ENCODE measurements at places on chromosomes 12 and 14.
A peak's percentile ranks its signal among the peaks of the same experiment; 100 is the strongest.

DNA sequence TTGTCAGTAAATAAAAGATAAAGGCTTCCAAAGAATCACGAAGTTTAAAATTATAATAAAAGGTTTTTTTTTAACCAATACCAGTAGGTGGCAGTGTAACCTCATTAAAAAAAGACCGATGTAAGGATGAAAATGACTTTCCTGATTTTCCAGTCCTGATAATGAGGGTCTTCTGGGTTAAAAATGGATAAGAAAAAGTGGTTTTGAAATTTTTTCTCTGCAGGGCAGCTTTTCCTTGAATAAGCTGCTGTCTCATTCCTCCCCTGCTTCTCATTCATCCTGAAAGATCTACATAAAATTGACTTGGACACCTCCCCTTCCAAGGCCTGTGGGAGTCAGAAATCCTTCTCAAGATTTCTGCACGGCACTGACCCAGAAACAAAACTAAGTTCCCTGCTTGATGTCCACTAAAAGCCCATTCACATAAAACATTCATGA is 58.9 kb upstream of the FBXO33 start:
- DNase-seq = peak; percentile 63

DNA sequence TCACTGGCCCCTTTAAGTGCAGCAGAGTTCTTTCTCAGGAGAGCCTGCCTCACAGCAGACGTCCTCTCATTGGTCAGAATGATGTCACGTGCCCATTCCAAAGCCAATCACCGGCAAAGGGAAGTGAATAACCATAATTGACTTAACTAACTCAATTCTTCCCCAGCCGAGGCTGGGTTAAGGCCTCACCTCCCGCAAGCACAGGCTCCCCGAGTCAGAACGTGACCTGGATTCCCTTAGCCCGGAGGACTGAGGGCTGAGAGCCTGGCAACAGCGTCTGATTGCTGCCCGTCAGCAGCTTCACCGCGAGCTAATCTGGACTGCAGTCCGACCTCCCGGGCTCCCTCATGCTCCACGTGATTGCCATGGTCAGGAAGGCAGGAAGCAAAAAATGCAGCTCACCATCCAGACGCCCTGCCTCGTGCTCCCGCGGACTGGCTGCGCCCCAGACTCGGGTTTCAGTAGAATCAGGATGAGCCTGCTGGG is 92.1 kb upstream of the FZD10 start:
- no peak for DNase-seq

- no peak for DNase-seq
Observed at GRCh38 chr14:99271221-99271941, 616 bp downstream of the BCL11B start.

DNA sequence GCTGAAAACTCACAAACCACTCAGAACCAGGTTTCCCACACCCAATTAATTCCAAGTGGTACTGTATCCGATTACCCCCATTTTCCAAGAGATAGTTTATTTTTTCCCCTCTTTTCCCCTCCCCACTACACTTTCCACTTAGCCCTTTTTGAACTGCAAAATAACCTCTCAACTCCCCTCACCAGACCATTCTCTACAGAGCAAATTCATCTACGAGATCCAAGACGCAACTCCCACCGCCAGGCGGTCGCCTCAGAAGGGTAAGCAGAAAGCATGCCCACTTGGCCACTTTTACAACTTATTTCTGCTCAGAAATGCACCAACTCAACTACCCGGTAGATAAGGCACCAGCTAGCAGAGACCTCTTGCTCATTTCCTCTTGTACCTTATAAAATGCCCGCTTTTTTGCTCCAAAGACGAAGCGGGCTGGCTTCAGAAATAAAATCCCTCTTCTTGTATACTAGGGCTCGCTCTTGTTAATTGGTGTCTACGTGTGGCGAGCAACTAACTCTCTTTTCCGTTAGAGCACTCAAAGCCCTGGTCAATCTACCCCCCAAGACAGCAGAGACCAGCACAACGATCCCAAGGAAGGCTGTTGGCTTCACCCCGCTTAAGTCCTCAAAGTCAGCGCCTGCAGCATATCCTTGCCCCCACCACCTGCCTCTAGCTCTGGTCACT is 910 bp upstream of the SRP54 start:
- peak; percentile 53 for DNase-seq

- DNase-seq = no peak
Observed at GRCh38 chr12:118166946-118167345, 31.0 kb downstream of the PEBP1 start.

GRCh38 chr14:31541702-31542101 is 19.5 kb upstream of the NUBPL start:
- no peak for DNase-seq

DNA sequence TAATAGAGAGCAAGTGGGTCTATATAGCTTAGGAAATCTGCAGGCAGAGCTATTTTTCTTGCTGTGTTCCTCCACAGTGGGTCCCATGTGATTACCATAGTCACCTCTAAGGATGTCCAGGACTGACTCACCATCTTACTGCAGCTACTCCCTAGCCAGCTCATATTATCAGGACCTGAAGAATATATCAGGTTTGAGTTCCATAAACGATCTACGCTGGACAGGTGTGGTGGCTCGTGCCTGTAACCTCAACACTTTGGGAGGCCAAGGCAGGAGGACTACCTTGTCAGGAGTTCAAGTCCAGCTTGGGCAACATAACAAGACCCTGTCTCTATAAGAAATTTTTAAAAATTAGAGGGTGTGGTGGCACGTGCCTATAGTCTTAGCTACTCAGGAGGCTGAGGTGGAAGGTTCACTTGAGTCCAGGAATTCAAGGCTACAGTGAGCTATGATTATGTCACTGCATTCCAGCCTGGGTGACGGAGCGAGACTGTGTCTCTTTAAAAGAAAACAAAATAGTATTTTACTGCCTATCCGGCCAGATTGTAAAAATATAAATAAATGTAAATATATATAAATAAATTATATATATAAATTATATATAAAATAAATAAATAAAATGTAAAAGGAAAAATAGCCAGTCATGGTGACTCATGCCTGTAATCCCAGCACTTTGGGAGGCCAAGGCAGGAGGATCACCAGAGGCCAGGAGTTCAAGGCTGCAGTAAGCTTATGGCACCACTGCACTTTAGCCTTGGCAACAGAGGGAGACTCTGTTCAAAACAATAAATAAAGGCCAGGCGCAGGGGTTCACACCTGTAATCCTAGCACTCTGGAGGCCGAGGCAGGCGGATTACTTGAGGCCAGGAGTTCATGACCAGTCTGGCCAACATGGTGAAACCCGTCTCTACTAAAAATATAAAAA is 6.9 kb upstream of the SPRYD4 start:
- no peak for DNase-seq

DNA sequence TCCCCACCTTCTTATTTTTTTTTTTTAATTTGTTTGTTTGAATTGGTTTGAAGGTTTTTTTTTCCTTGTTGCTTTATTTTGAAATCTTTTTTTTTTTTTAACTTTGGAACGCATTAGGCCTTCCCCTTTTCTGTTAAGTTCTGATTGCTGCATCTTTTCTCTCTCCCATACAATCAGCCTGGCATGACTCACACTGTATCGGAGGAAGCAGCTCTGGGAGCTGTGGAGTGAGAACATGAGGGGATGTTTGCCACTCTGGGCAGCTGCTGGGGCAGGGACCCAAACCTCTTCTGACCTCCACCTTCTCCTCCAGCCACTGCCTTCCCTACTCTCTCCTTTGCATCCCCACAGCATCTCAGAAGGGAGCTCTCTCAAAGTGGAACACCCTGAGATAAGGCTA is 160.3 kb upstream of the FKBP4 start:
- no peak for DNase-seq

- no peak for DNase-seq
Observed at GRCh38 chr12:95216711-95217376, 423 bp downstream of the FGD6 start.

GRCh38 chr14:101595349-101595748 is 34.1 kb downstream of the DIO3 start:
- no peak for DNase-seq

DNA sequence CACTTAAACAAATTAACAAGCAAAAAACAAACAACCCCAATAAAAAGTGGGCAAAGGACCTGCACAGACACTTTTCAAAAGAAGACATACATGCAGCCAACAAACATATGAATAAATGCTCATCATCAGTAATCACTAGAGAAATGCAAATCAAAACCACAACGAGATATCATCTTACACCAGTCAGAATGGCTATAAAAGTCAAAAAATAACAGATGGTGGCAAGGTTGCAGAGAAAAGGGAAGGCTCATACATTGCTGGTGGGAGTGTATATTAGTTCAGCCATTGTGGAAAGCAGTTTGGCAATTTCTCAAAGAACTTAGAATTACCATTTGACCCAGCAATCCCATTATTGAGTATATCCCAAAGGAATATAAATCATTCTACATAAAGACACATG is 34.6 kb upstream of the NT5DC3 start:
- DNase-seq = no peak

- DNase-seq = peak; percentile 86
Observed at GRCh38 chr14:73785834-73786635, 65.6 kb upstream of the PTGR2 start.

DNA sequence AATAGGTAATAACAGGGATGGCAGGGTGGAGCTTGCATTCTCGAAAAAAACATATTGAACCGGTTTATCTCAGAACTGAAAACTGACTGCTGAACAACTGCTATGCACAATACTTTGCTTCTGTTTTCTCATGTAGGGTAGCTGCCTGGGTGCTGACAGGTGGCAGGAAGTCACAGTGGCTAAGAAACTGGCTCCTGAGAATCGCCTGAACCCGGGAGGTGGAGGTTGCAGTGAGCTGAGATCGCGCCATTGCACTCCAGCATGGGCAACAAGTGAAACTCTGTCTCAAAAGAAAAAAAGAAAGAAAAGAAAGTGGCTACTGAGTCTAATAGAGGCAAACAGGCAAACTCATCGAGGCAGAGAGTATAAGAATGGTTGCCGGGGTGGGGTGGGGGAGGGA is 113.1 kb downstream of the CCDC60 start:
- no peak for DNase-seq

- peak; percentile 82 for DNase-seq
Observed at GRCh38 chr14:31950764-31951637, 126.1 kb upstream of the ARHGAP5 start.

GRCh38 chr12:104355630-104356029 is 52.1 kb downstream of the EID3 start:
- no peak for DNase-seq

Measured in hepatocyte (in vitro differentiated cells).